ENCODE measurements at places on chromosomes 4 and X. TPM values are rescaled to one million over a fixed set of nuclear protein-coding genes. Genes with fewer than 3 reads are reported as not detected.
A peak's percentile ranks its signal among the peaks of the same experiment; 100 is the strongest.

DNA sequence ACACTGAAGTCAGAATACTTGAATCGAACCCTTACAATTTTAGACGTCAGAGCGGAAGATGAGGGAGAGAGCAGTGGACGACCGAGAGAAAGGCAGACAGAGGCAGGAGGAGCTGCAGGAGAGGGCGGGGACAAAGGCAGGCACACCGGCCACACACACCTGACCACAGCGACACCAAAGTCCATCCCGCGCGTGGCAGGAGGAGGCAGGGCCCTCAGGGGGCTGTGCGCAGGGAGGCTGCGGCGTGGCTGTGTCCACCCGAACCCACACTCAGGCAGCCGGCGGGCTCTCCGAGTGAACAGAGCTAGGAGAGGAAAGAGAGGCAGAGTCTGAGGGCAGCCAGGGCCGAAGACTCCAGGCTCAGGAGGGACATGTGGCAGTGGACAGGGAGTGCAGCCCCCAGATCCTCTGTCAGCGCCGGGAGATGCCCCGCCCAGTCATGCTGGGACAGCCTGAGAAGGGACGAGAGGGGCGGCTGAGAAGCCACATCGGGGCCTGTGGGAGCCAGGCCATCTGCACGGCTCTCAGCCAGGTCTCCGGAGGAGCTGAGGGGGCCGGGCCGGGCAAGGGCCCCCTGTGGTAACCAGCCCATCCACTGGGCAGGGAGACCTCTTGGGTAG is 20.1 kb downstream of the GAK start:
- peak; percentile 46 for DNase-seq

The L1CAM gene
- 6.1 TPM for total RNA-seq

The TDO2 gene
- not detected for total RNA-seq

GRCh38 chrX:85303544-85303943 is 59.8 kb downstream of the ZNF711 start:
- no peak for DNase-seq

The FGFBP1 gene
- not detected for total RNA-seq

The MAGED4 gene
- 0.27 TPM for total RNA-seq

DNA sequence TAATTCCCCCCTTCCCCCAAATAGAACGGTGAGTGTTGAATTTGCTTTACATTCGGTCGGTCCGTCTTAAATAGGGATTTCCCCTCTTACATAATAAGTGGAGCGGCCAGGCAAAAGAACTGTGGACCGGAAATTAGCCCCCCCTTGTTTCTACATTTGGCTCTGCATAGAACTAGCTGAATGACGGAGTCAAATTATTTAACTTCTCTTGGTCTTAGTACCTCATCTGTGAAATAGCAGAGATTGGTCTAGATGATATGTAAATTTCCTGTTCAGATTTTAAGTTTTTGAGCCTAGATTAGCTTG is 1.3 kb downstream of the SPATA18 start:
- no peak for DNase-seq

GRCh38 chr4:68654946-68655721 is 15.3 kb downstream of the UGT2B15 start:
- no peak for DNase-seq

DNA sequence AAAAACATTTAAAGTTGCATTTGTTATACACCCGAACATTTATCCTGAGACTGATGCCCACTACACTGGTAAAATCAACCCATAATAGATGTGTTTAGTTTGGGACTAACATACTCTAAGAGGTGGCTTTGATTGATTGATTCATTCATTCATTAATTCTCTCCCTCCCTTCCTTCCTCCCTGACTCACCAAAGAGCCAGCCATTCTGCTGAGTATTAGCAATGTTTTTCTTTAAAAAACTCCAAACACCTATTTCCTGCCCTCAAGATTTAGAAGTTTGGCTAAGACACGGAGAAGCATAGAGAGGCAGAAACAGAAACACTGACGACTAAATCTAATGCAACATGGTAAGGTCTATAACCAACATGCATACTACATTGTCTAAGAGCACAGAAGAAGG is 88.9 kb downstream of the RASL11B start:
- DNase-seq = no peak

GRCh38 chr4:4888695-4889094 is 29.2 kb downstream of the MSX1 start:
- no peak for DNase-seq

The CYLC1 gene
- not detected for total RNA-seq

DNA sequence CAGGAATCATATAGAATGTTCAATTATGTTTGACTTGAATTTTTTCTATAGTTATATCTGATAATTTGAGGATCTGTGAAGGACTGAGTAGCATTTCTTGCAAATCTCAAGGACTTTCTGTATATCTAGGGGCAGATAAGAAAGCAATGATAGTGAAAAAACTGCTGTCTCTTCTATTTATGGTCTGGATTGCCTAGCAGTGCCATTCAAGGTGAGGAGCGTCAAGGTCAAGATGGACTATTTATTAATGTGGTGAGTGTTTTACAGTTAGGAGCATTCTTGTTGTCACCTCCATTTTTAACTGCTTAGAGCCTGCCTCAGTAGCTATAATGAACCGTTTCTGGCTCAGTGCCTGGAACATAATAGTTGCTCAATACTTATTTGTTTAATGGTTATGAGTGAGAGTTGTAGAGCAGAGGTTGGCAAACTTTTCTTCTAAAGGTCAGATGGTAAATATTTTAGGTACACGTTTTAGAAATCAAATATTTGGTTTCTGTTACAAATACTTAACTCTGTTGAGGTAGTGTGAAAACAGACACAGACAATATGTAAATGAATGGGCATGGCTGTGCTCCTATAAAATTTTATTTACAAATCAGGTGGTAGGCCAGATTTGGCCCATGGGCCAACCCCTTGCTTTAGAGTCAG is 523.2 kb upstream of the IGFBP7 start:
- DNase-seq = no peak

The PLAC1 gene
- not detected for total RNA-seq

- no peak for DNase-seq
These were observed 577.1 kb downstream of the ANKRD50 start for GRCh38 chr4:124135409-124135813.

- DNase-seq = no peak
These were observed 9.5 kb downstream of the WDR44 start for GRCh38 chrX:118355225-118355920.

- DNase-seq = no peak
These were observed 53.6 kb downstream of the NOP14 start for GRCh38 chr4:2909583-2909982.

GRCh38 chrX:123962006-123962467 is 531 bp downstream of the STAG2 start:
- DNase-seq = no peak

DNA sequence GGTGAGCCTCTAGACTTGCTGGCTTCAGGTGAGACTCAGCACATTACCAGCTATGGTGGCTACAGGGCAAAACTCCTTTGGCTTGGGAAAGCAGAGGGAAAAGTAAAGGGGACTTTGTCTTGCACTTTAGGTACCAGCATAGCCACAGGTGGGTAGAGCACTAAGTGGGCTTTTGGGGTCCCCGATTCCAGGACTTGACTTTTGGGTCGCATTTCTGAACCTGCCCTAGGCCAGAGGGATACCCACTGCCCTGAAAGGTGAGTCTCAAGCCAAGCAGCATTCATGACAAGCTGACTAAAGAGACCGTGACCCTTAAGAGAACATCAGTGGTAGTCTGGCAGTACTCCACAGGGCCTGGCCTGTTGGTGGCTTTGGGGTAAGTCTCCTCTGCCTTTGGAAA is 224.8 kb downstream of the CFAP299 start:
- no peak for DNase-seq

- no peak for DNase-seq
These were observed 94.8 kb upstream of the LANCL3 start for GRCh38 chrX:37476571-37477170.

- DNase-seq = no peak
These were observed 19.1 kb downstream of the STARD8 start for GRCh38 chrX:68666580-68666979.

The ADH1C gene
- total RNA-seq = 7.5 TPM

GRCh38 chr4:38659346-38659745 is 4.7 kb upstream of the KLF3 start:
- no peak for DNase-seq

- no peak for DNase-seq
These were observed 1.5 kb upstream of the IL1RAPL1 start for GRCh38 chrX:28585767-28586166.

DNA sequence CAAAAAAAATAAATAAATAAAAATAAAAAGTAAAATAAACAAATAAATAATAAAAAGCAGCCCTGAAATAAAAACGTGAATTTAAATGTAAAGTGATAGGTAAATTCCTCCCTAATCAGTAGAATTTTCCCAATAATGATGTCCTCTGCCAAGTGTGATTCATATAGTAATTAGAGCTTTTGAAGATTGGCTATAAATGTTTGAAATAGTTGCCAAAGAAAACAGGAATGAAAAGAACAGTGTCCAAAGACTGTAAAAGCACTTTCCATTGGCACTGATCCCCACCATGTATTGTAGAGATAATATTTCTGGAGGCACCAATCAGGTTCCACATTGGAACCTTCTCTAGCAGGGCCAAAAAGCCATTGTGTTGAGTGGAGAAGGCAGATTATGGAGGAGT is 25.9 kb upstream of the SMARCAD1 start:
- no peak for DNase-seq

The TMPRSS11B gene
- total RNA-seq = not detected

DNA sequence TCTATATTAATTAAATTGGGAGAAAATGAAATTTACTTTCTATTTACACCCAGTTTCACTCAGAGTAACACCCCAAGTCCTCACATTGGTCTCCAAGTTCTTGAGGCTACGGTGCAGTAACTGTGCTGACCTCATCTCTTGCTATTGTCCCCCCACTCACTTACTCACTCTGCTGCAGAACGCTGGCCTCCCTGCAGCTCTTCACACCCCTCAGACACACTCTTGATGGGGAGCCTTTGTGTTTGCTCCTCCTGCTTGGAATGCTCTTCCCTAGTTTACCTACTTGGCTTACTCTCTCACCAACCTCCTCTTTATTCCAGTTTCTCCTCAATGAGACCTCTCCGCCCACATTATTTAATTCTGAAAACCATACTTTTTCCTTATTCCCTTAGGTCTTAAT is 22.2 kb upstream of the SPARCL1 start:
- no peak for DNase-seq

DNA sequence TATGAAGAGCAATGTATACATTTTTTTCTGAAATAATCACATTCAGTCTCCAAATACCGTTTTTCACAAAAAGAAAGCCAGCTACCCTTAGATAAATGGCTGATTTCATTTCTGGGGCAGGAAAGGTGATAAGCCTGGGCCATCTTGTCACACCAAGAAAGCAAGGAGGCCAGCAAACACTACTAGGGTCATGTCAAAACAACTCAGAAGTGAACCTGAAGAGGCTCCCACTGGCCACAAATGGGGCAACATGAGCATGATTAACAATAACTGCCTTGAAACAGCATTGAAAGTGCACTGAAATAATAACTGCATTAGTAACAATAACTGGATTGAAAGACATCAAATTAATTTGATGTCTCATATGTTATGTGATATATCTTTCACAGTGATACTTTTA is 39.3 kb downstream of the SH3KBP1 start:
- DNase-seq = no peak

The REELD1 gene
- total RNA-seq = not detected

DNA sequence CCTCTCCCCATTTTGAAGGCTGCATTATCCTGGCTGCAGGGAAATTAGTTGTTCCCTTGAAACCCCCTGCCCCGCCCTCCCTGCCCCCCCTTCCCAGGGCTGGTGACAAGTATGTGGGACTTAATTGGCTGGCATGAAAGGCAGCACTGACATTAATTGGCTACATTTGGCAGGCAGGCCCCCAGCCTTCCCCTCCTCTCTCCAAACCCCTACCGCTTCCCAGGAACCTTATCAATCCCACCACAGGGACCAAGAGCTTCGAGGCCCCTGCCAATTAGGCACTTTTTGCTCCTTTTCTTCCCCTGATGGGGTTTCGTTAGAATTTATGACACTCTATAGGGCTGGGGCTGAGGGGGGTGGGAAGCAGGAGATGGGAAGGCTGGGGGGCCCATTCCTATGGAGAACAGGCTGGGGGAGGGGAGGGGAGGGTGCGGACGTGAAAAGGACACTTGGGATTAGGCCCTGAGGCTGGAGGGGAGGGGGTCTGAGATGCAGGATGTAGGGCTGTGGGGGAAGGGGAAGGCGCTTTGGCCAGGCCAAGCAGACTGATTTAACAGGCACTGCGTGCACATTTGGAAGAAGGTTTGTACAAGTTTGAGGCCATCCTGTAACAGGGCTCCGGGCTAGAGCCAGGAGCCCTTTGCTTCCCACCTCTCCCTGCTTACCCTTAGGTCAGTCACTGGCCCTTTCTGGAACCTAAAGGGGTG is 52.2 kb downstream of the EFNB1 start:
- no peak for DNase-seq

- DNase-seq = no peak
These were observed 103.5 kb upstream of the STOX2 start for GRCh38 chr4:183801457-183802165.

The FAM53A gene
- total RNA-seq = 0.49 TPM

Data from Right ventricle myocardium inferior (tissue), 1 donor.